Stimulated activated CD4-positive, alpha-beta T cell treated with anti-CD3 and anti-CD28 coated beads, Interleukin-1b, Interleukin-23, amount 100 ng/mL, for 4 hours (primary cell): ENCODE measurements at places on chromosomes 13 and 19.

- no peak for DNase-seq
Measured at GRCh38 chr13:76672420-76672819, 213.8 kb downstream of the KCTD12 start.

DNA sequence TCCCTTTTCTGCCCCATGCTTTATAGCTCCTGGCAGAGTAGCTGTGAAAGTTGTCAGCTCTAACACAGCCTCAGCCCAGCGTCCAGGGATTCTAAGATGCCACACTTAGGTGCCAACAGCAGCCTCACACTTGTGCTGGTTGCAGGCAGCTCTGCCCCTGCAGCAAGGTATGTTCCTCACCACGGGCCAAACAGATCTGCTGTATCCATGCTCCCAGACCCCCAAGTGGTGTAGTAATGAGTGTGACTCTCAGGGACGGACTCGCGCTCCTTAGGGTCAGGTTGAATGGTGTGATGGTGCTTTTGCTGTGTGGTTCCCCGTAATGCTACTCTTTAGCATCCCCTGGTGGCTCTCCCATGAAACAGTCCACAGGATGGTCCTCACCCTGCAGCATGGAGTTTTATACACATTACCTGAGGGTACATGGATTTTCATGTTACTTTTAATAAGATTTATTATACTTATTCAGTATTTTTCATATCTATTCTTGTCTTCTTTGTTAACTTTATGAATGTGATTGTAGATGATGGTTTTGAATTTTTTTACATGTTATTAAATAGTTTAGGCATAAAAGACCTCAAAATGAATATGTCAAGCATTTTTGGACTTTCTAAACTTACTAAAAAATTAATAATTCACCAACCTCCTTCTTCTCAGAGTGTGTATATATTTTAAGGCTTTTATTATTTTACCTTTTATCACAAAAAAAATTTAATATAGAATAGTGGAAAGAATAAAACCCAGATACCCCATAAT is 232.5 kb downstream of the SLC7A1 start:
- DNase-seq: no peak

DNA sequence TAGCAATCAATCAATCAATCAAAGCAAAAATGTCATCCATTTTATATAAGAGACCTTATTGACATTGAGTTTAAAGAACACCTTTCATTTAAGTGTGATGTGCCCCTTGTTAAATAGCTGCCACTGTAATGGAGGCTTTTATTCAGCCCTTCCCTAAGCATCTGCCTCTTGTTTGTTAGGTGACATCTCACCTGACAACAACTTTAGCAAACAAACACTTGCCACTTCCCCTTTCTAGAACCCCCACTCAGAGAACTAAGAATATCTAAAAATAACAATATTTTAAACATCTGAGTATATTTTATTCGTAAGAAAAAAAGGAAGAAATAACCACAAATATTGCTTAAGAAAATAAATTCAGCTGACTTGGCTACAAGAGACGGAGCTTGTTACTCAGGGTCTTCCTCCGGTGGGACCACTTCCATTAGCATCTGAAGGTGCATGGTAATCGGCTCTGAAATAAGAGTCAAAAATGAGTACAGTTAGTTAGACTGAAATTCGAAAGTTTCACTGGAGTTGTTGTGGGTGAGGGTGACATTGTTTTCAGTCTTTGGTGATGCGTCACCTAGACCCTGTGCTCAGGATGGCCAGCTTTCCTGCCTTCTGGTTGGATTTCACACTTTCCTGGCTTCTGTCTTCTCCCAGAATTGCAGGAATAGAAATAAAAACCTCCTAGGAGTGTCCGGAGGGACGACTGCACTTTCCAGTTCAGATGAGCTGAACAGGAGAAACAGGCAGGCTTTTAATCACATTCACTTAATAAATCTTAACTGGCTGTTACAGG is 39.1 kb downstream of the SLC7A9 start:
- DNase-seq: no peak

DNA sequence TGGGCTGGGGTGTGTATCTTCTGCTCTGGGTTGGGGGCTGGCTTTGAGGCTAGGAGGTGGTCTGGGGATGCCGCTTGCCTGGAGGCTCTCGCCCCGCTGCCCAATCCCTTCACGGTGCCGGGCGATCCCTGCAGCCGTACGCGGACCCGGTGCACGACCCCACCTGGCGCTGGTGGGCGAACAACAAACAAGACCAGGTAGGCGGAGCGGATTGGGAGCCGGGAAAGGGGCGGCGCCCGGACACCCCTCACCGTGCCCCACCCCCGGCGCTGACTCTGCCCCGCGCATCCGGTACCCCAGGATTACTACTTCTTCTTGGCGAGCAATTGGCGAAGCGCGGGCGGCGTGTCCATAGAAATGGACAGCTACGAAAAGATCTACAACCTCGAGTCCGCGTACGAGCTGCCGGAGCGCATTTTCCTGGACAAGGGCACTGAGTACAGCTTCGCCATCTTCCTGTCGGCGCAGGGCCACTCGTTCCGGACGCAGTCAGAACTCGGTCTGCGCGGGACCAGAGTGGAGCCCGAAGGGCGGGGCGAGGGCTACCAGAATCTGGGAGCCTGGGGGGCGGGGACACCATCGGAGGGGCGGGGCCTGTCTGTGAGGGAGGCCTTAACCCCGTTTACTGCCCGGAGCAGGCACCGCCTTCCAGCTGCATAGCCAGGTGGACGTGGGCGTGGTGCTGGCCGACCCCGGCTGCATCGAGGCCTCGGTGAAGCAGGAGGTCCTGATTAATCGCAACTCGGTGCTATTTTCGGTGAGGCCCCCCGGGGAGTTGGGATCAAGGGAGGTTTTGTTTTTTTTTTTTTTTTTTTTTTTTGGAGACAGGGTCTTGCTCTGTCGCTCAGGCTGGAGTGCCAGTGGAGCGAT is 12.1 kb upstream of the PSMD8 start:
- DNase-seq: peak; percentile 68

DNA sequence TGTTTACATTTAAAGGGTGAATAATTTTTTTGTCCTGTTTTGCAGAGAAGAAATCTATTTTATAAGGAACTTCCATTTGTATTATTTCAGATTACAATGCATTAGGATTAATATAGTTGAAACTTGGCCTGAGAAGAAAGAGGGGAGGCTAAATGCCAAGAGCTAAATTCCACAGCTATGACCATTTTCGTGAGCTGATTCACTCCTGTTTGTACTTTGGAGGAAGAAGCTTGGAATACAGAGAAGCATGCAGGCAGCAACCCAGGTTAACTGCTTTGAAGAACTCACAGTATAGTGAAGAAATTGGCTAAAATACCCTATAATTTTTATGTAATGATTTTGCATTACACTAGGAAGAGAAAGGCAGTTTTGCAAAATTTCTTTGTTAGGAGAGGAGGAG is 309.4 kb upstream of the KLF12 start:
- DNase-seq: no peak

- no peak for DNase-seq
Measured at GRCh38 chr13:30142486-30143211, 164.7 kb downstream of the KATNAL1 start.

- no peak for DNase-seq
Measured at GRCh38 chr13:64959276-64959675, 2270.9 kb downstream of the PCDH9 start.

GRCh38 chr13:102729560-102730270 is 34.9 kb upstream of the METTL21C start:
- no peak for DNase-seq

DNA sequence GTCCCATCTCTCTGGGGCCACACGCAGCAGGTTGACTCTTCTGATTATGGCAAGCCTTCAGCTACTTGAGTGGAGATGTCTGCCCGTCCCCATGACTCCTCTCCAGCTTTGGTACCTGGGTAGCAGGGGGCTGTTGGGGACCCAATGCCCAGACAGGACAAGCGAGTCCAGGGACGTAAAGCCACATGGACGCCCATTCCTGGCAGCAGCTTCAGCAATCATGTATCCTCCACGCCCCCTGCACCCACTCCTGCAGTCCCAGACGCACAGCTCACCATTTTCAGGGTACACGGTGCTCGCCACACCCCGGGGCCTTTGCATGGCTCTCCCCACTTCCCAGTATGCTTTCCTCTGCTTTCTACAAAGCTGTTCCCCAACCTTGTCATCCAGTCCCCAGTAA is 22.0 kb upstream of the VSTM2B start:
- no peak for DNase-seq

GRCh38 chr19:57558525-57558924 is 1.1 kb downstream of the ZNF550 start:
- DNase-seq: no peak

DNA sequence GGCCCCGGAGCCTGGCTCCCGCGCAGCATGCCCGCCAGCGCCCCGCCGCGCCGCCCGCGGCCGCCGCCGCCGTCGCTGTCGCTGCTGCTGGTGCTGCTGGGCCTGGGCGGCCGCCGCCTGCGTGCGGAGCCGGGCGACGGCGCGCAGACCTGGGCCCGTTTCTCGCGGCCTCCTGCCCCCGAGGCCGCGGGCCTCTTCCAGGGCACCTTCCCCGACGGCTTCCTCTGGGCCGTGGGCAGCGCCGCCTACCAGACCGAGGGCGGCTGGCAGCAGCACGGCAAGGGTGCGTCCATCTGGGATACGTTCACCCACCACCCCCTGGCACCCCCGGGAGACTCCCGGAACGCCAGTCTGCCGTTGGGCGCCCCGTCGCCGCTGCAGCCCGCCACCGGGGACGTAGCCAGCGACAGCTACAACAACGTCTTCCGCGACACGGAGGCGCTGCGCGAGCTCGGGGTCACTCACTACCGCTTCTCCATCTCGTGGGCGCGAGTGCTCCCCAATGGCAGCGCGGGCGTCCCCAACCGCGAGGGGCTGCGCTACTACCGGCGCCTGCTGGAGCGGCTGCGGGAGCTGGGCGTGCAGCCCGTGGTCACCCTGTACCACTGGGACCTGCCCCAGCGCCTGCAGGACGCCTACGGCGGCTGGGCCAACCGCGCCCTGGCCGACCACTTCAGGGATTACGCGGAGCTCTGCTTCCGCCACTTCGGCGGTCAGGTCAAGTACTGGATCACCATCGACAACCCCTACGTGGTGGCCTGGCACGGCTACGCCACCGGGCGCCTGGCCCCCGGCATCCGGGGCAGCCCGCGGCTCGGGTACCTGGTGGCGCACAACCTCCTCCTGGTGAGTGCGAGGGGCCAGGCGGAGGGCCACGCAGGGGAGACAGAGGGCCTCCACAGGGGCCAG is at the start of gene KL:
Gene KL (plus strand): TSS at position 10 of the 909 bp plus-strand sequence. CDS start 18 bp downstream, at position 28.
- DNase-seq: no peak

- DNase-seq: no peak
Measured at GRCh38 chr13:26656919-26657318, 99.4 kb downstream of the WASF3 start.

- peak; percentile 37 for DNase-seq
Measured at GRCh38 chr19:38538793-38539528, 78.8 kb downstream of the MAP4K1 start.

DNA sequence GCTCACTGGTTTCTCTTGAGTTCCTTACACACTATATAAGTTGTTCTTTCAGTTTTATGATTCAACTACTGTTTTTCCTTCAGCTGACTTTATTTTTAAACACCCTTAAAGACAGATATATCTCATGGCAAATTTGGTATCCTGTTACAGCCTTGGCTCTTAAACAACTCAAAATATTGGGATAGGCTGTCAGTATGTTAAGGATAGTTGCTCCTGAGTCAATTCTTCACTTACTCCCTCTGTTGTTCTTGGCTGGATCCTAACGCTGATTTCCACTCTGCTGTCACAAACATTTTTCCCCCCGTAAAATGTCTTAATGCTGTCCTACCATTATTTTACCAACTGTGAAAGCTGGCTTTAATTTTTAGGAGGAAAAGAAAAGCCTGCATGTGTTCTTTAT is 1.2 kb downstream of the KCNRG start:
- DNase-seq: no peak

- no peak for DNase-seq
Measured at GRCh38 chr19:42306646-42307045, 4.2 kb upstream of the PAFAH1B3 start.
